T-helper 2 cell treated with Interferon-gamma antibody and Interleukin-4, amounts not matched to agents 100 ng/mL and 5 ng/mL, for 36 hours (primary cell): ENCODE measurements at places on chromosomes 2 and 18. TPM values are rescaled to one million over a fixed set of nuclear protein-coding genes. Genes with fewer than 3 reads are reported as not detected.

The CHRNG gene
- not detected in 2 replicates for total RNA-seq

The SPR gene
- total RNA-seq: 0.89 and 0.98 TPM in 2 replicates

The SLC38A11 gene
- total RNA-seq: not detected in 2 replicates

The DAW1 gene
- not detected in 2 replicates for total RNA-seq

The CENPA gene
- total RNA-seq: 37.9 and 38.5 TPM in 2 replicates

The CRYGA gene
- not detected in 2 replicates for total RNA-seq

The EMILIN2 gene
- 38.3 and 44.2 TPM in 2 replicates for total RNA-seq

The CRYGC gene
- total RNA-seq: not detected in 2 replicates

The SRD5A2 gene
- total RNA-seq: 0.05 TPM in 2 replicates

The ATP8B1 gene
- not detected in 2 replicates for total RNA-seq

The OSBPL6 gene
- total RNA-seq: 0.61 and 0.70 TPM in 2 replicates

The STK16 gene
- total RNA-seq: 25.1 and 29.8 TPM in 2 replicates

The GULP1 gene
- total RNA-seq: not detected in 2 replicates

The SKOR2 gene
- total RNA-seq: not detected in 2 replicates

The RAB6C gene
- total RNA-seq: not detected in 2 replicates

The TMEFF2 gene
- not detected in 2 replicates for total RNA-seq

The HOXD9 gene
- total RNA-seq: not detected in 2 replicates

The GPAT2 gene
- 12.9 and 13.0 TPM in 2 replicates for total RNA-seq

The RTKN gene
- total RNA-seq: 0.36 and 0.52 TPM in 2 replicates

The STARD6 gene
- total RNA-seq: 0.27 TPM in 1 of 2 replicates, not detected in the other

The RELCH gene
- total RNA-seq: 38.0 and 40.3 TPM in 2 replicates

The MBD1 gene
- total RNA-seq: 95.6 and 104 TPM in 2 replicates

The HOXD13 gene
- total RNA-seq: not detected in 2 replicates

The FAM228A gene
- 0.57 TPM in 1 of 2 replicates, not detected in the other for total RNA-seq

The ARHGAP28 gene
- total RNA-seq: not detected in 2 replicates

The CHST9 gene
- not detected in 2 replicates for total RNA-seq

The NT5C1B gene
- not detected in 2 replicates for total RNA-seq

The TEX44 gene
- not detected in 2 replicates for total RNA-seq

The APOB gene
- not detected in 2 replicates for total RNA-seq

The CD8A gene
- total RNA-seq: 2.4 and 3.2 TPM in 2 replicates
